Activated CD4-positive, alpha-beta T cell treated with anti-CD3 and anti-CD28 coated beads, Interleukin-2, Interleukin-4, amounts not matched to agents 100 ng/mL and 50 ng/mL, durations not matched to agents 16 hours and 8 hours (primary cell): ENCODE measurements at places on chromosomes 7 and 10.

GRCh38 chr7:131859147-131859821 is 302.9 kb upstream of the PODXL start:
- DNase-seq: peak; percentile 53

GRCh38 chr7:99061001-99061776 is 82.7 kb downstream of the SMURF1 start:
- DNase-seq: no peak

DNA sequence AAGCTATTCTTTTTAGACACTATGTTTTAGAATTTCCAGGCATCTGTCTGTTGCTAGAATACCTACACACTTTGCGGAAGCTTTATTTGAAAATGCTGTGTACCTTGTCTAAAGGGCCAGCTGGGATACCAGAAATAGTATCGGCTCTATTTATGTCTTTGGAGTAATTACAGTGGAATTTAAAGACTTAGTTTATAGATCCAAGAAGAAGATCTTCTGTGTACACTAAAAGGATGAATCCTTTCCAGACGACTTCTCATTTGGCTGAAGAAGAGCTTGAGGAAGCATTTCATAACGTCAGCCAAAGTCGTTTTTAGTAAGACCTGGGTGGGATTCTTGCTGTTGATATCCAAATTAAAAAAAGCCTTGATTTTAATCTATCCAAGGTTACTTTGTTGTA is 365.9 kb downstream of the INHBA start:
- no peak for DNase-seq

DNA sequence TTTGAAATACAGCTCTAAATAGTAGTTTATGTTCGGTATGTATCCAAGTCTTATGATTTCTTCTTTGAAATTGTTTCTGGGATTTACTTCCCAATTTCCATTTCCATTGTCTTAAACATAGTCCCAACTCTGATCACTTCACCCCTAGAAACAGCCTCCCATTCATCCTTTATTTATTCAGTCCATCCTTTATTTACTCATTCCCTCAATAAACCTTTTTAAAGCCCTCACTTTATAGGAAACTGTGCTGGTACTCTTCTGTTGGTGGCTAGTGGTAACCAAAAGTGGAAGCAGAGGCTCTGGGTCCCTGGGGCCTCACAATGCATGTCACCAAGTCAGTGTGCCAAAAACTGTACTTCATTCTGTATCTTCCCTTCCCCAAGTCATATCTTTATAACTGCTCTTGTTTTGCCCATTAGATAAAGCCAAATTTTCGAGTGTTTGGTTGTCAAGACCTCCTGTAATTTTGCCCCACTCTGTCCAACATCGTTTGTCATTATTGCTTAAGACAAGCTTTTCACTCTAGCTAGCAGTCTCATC is 3.9 kb upstream of the EPC1 start:
- no peak for DNase-seq

DNA sequence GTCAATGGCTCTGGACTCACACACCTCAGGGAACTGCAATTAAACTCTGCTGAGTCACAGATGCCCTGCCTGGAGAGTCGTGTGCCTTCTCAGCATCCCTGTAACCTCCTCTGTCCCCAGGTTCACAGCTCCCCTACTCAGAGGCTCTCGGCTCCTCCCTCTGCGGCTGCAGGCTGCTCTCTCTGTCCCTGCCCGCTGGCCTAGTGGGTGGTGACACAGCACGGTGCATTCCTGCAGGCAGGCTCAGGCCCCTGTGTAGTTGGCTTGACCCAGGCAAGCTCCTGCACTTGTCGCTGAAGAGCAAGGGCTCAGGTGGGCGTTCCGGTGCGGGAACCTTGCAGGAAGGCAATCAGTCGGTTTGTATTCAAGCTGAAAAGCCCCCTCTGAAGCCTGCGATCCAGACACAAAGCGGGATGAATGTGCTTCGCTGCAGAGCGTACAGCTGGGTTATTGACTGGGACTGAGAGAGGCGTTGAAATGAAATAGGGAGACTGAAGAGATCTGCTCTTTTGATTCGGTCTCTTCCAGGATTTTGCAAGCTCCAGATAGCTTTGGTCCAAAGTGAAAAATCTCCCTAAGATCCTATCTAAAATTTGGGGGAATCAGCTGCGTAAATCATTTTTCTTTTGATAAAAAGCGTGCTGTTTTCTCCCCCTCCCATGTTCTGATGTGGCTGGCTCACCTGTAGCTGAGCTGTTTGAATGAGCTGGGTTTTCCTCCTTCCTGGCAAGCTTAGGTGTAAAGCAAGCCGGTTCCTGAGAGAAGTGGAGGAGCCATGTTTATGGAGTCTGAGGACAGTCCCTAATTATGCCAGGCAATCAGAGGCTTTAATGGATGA is 208.7 kb upstream of the PHYHIPL start:
- no peak for DNase-seq

DNA sequence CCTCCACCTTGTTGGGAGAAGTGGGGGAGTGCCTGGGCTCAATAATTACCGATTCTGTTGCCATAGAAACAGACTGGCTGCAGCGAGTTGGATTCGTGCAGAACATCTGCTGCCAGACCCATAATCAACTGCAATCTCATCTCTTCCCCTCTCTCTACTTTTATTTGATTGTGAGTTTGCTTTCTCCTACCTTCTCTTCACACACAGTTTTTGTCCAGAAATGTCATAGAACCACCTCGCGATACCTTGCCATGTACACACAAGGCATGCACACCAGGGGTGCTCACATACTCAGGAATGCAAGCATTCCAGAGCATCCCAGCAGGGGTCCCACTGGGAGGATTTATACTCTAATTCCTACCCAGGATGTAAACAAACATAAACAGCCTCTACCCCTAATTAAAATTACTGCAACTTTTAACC is 262.2 kb upstream of the AOAH start:
- DNase-seq: no peak

DNA sequence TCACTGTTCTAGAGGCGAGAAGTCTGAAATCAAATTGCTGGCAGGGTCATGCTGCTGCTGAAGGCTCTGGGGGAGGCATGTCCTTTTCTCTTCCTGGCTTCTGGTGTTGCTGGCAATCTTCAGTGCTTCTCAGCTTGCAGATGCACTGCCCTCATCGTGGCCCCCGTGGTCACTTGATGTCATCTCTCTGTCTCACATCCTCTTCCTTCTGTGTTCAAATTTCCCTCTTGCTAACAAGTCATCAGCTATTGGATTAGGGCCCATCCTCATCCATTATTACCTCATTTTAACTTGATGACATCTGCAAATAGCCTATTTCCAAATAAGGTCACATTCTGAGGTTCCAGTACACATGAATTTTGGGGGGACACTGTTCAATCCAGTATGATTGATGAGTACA is 36.6 kb upstream of the SRGN start:
- no peak for DNase-seq

GRCh38 chr10:4353964-4354363 is 472.0 kb upstream of the AKR1E2 start:
- peak; percentile 15 for DNase-seq
